ENCODE measurements at places on chromosomes 2 and 18. TPM values are rescaled to one million over a fixed set of nuclear protein-coding genes. Genes with fewer than 3 reads are reported as not detected.

DNA sequence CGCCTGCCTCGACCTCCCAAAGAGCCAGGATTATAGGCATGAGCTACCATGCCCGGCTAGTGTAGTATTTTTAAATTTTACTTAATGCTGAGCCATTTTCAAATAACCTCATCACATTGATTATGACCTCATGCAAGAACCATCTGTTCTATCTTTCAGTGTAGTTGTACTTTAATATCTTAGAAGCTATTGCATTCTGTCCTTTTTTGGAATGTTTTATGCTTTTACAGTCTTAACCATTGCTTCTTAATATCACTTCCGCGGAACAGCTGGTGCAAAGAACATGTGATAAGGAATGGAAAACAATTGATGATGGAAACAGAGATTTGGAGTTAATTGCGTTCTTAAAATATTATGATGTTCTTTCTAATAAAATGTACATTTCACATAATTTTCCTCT lies 2.7 kb downstream of the GEN1 start:
- DNase-seq = no peak

GRCh38 chr18:43046322-43046721 lies 69.2 kb downstream of the RIT2 start:
- no peak for DNase-seq

DNA sequence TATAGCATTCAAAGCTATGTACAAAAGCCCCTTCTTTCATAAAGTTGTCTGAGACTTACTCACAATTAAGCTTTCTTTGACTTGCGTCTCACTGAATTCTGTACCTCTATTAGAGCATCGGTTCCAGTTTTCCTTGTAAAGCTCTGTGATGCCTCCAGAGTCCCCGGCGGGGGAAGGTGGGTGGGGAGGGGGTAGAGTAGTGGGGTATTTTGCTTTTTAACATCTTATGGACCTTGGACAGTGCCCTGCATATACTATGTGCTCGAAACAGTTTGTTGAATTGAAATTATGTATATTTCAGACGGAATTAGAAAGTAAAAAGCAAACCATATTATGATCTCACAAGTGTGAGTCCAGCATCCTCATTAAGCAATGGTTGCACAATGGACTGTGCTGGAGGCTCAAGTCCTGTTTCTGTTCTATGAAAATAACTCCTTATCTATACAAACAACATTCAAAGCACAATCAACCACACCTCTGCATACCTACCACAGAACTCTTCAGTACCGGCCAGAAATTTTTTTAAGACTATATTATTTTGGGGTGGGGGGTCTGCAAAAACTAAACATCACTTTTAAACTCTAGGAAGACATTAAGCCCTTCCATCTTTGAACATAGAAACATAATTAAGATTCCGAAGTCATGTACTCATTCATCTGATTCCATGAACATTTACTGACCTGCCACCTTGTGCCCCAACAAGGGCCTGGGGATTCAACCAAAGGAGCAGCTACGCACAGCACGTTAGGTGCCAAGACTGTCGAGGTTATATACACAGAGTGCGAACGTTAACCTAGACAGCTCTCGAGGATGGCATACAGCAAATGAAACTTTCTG lies 908 bp downstream of the STAT1 start:
- peak; percentile 50 for DNase-seq

- peak; percentile 42 for DNase-seq
Measured at GRCh38 chr2:132681766-132682165, 11.8 kb upstream of the LYPD1 start.

DNA sequence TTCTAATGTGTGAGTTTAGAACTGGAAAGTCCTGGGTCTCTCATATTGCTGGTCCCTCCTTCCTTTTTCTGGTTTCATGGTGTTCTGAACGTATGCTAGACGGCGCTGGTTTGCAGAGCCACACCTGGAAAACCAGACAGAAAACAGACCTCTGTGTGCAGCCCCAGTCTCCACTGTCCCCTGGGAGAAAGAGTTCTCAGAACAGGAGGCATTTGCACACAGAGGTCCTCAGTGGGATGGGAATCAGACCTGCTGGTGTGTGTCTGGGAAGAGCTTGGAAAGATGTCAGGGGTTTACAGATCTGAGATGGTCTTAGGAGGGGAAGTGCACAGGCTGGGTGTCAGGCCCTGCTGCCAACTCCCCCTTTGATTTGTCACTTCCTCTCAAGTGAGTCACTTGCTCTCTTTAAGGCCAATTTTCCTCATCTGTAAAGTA lies 14.9 kb upstream of the MBP start:
- peak; percentile 63 for DNase-seq

GRCh38 chr2:210440206-210440605 lies 36.4 kb downstream of the LANCL1 start:
- DNase-seq = no peak

- no peak for DNase-seq
Measured at GRCh38 chr2:148495586-148495985, 149.0 kb upstream of the EPC2 start.

DNA sequence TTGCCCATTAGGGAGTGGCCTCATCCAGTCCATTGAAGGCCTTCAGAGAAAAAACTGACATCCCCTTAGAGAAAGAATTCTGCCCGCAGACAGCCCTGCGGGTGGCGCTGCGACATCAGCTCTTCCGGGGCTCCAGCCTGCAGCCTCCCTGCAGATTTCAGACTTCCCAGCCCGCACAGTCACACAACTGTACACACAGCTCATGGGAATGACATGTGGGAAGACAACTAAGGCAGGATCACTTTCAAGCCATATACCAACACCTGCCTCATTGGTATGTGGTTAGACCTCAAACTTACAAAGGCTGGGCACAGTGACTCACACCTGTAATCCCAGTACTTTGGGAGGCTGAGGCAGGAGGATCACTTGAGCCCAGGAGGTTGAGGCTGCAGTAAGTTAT lies 24.8 kb upstream of the TUBB6 start:
- no peak for DNase-seq

- DNase-seq = no peak
Measured at GRCh38 chr2:37456479-37456878, 112.0 kb downstream of the QPCT start.

GRCh38 chr2:159009940-159010339 lies 41.5 kb downstream of the TANC1 start:
- DNase-seq = no peak

- DNase-seq = no peak
Measured at GRCh38 chr2:240934701-240935102, 28.6 kb downstream of the CROCC2 start.

DNA sequence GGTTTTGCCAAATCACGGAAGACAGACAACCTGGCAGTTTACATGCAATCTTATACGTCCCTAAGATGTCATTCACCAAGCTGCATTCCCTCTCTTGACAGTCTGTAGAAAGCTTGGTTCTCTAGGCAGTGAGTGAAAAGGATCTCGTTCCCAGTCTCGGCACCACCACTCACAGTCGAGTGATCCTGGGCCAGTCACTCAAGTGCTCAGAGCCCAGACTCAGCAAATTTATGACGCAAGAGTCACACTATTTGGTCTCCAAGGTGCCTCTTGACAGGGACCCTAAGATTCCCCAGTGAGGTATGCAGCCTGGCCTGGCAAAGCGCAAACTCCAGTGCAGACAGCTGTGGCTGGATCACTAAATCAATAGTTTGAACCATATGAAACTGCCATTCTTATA lies 77.9 kb downstream of the EIPR1 start:
- DNase-seq = no peak

POU3F3 gene
- not detected for total RNA-seq

GALR1 gene
- not detected for total RNA-seq
